ENCODE measurements at places on chromosomes 4 and X. TPM values are rescaled to one million over a fixed set of nuclear protein-coding genes. Genes with fewer than 3 reads are reported as not detected.

DNA sequence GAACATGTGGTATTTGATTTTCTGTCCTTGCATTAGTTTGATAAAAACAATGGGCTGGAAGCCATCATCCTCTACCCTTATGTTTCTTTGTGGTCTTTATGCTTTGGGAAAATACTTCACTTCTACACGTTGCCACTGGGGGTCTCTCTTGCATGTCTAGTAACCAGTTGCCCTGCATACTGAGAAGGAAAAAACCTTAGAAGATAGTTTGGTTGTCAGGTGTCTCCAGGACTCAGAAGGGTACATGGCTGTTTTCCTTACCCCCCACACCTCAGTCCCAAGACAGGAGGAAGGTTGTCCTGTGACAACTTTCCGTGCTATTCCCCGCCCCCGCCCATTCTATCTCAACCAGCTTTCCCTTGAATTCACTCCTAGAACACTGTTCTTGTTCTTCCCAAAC is 62.1 kb upstream of the LANCL3 start:
- no peak for DNase-seq

GRCh38 chr4:32462944-32463343 is 1742.8 kb downstream of the PCDH7 start:
- DNase-seq: no peak

GRCh38 chr4:137213372-137214173 is 318.7 kb downstream of the PCDH18 start:
- no peak for DNase-seq

DNA sequence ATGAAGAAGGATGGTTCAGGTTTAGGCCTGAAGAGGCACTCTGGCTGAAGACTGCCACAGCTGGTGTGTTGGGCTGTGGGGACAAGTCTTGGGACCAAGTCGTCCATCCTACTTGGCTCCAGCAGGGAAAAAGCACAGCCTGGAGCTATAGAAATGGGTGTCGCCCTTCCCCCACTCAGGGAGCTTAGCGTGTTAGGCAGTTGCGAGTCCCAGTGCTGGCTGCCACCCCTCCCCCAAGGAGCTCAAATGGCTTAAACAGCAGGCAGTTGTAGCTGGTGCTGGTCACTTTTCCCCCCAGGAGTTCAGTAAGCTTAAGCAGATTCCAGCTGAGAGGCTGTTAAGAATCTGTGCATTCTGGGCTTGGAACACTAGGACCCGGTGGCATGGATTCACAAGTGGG is 319.5 kb upstream of the POF1B start:
- no peak for DNase-seq

DNA sequence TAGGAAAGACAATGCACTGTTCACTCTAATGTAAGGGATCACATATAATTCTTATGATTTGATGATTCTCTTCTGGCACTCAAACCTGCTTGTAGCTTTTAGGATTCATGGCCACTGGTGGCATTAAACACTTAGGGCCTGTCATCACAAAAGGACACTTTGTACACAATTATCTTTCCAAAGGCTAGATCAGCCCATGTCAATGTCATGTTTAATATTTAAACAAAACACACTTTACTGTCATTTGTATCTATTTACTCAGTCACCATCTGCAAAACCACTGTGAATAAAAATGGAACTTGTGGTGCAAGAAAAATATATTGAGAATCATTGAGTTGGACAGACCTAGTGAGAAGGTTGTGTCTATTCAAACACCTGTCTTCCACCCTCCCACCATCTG is 83.6 kb upstream of the TTC29 start:
- DNase-seq: no peak

DNA sequence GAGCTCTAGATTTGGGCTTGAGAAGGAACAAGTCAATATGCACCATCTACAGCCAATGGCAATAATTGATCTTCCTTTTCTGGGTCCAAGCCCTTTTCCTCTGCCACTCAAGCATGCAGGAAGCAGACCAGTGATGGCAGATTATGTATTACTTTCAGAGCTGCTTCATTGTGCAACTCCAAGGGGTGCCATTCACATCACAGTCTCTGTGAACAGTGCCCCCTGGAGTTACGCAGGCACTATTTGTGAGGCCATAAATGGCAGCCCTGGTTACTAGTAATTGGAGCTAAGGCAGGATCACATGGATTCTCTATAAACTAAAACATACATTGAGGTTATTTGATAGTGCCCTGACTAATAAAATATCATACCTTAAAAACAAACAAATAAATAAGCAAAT is 313.4 kb upstream of the SLC7A11 start:
- no peak for DNase-seq

WAS gene
- 0.66 TPM for polyA plus RNA-seq

GRCh38 chr4:70619288-70619687 is 9.3 kb upstream of the ENAM start:
- DNase-seq: no peak

DNA sequence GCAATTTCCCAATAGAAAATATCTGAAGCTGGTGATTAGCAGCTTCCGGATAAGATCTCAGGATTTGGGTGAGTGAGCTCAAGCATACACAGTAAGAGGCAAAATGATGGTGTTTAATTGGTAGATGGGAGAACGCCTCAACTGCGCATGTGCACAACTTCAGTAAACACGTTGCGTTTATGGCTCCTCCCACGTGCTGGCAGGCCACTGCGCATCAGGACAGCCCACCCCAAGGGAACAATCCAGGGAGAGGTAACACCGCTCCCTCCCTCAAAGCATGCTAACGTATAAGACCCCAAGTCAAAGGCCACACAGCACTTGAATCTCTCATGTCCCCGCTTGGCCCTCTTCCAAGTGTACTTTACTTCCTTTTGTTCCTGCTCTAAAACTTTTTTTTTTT is 10.3 kb upstream of the CENPU start:
- no peak for DNase-seq

ING2 gene
- 28.0 TPM for polyA plus RNA-seq

MAGEA11 gene
- not detected for polyA plus RNA-seq

DNA sequence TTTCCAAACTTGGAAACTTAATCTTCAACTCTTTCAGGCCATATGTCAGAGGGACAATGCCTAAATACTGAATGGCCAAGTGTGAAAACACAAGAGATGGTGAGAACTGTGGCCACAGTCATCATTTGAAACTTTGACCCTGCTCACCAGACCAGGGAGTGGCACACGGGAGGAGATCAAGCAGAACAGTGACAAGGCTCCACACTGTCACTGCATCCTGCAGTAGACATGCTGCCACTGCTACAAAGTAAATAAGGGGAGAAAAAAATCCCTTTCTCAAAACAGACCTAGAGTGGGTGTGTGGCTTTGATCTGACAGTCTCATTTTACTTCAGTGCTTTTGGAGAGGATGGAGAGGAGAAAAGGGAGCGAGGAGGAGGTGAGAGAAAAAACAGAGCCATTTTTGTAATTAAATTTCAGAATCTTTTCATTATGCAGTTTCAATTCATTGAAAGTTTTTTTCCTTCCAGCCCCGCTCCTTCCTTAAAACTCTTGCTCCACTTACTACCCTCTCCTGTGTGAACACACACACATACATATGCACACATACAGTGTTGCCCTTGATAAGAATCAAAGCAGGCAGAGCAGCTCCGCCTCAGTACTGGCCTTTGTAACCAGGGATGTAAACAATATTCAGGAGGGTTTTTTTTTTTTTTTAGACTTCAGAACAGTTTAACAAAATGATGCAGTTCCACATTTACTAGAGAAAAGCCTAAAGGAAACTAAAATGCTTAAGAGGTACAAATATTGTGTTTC is 34.4 kb downstream of the NEXMIF start:
- DNase-seq: no peak

DNA sequence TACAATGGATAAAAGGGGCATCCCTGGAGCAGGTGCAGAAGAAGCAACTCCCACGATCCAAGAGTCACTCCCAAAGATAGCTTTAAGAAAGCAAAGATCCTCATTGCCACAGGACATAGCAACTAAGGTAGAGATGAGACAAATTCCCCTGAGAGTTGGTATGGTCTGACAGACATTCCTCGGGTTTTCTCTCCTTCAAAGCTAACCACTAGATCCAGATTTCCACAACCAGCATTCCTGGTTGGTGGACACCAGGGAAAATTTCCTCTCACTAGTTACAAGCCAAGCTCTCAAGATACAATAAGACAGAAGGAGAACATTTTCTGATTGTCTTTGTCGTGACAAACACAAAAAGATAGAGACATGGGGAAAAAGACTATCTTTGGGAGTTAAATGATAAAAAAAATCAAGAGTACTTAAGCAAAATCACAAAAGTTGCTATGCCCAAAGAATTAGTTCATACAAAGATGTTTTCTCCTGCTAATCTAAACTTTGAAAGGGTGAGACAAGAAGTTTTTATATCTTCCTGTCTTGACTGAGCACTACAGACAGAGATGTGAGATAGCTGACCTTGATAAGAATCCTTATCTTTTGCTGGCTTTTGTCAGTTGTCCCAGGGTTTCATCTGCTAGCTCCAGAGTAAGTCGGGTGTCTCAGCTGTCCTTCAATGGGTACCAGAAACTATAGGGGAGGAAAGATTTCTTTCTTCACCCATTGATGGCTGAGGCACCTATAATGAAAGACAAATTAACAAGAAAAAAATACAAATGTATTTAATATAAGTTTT is 200.5 kb downstream of the CENPC start:
- no peak for DNase-seq

GRCh38 chr4:101199507-101200285 is 147.6 kb downstream of the PPP3CA start:
- no peak for DNase-seq

DNA sequence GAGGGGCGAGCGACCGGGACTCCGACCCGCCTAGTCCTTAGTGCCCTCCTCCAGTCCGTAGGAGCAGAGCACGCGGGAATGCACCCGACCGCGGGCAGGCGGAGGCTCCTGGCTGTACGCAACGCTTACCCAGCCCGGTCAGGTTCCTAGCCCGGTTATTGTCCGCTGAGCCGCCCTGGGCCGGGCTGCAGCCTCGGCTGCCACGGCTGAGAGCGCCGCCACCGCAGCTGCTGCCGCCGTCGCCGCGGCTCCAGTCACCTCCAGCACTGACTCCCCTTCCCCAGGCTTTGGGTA is at the start of gene AMER1:
TSS of gene AMER1 (minus strand) at position 268 of the 294 bp plus-strand sequence. CDS start 12,422 bp downstream, outside the sequence.
- DNase-seq: no peak

DNA sequence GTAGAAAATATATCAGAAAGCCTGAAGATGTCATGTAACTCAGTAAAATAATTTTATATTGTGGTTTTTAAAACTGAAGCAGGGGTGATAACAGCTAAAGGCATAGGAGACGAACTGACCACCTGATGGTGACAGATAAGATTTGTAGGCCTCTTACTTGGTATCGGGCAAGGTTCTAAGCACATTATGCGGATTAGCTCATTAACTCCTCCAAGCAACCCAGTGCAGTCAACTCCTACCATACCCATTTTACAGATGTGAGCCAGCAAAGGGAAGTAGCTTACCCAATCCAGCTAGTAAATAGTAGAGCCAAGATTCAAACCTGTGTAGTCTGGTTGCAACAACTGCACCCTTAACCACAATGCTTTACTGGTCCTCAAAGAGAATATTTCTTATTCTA is 62.1 kb downstream of the CC2D2A start:
- no peak for DNase-seq

- DNase-seq: no peak
Observed at GRCh38 chrX:123740006-123740405, 7.2 kb upstream of the THOC2 start.

DNA sequence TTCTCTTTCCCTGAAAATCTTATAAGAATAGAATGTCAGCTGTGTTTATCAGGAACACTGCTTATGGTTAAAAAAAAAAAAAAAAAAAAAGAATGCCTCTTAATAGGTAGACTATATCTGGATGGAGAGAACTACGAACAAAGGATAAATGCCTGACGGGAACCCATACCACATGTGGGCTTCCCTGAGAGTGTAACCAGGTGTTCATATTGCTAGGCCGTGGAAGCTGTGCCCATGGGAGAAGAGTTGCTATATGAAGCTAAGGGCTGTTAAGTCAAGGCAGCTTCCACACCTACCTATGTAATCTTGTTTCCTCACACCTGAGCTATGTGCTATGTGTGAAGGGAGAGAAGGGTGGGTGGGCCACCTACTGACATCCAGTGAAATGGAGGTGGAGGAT is 27.3 kb downstream of the TMEM184C start:
- no peak for DNase-seq

GRCh38 chrX:72297953-72298730 is 7.6 kb downstream of the CITED1 start:
- no peak for DNase-seq
